SJSA1 (cell line): ENCODE measurements at places on chromosomes 1 and 21.

DNA sequence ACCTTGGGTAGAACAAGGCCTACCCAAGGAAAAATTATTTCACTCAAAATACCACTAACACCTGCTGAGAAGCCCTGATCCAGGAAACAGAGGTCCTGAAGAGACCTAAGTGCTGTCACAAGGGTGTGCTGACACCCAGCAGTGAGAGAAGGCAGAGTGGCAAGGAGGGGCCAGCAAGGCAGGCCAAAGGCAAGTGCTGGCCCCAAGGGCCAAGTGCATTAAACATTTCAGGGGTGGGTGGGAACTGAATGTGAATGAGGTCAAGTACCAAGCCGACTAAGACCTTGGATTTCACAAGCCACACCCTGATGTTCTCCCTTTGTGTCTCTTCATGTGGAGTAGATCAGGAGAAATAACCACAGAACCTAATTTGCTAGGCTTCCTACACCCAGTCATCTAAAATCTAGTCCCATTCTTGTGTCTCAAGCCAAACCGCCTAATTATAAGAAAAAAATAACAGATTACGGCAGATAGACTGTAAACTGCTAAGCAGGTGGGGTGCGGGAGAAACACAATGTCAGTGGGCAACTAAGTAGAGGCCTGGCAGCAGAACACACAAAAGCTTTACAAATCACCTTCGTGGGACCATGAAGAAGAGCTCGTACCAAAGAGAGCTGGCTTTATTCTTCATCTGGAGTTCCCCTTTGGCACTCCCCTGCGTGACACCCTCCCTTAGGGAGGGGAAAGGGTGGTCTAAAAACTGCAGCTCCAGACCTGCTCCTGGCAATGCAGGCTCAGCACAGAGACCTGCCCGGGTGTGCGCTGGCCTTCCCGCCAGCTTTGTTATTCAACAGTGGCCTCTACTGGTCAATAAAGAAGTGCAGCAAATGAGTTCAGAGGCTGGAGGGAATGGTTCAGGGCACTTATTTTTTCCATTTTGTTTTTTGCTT, 8.7 kb downstream of the UBE2G2 start:
- DNase-seq = no peak

DNA sequence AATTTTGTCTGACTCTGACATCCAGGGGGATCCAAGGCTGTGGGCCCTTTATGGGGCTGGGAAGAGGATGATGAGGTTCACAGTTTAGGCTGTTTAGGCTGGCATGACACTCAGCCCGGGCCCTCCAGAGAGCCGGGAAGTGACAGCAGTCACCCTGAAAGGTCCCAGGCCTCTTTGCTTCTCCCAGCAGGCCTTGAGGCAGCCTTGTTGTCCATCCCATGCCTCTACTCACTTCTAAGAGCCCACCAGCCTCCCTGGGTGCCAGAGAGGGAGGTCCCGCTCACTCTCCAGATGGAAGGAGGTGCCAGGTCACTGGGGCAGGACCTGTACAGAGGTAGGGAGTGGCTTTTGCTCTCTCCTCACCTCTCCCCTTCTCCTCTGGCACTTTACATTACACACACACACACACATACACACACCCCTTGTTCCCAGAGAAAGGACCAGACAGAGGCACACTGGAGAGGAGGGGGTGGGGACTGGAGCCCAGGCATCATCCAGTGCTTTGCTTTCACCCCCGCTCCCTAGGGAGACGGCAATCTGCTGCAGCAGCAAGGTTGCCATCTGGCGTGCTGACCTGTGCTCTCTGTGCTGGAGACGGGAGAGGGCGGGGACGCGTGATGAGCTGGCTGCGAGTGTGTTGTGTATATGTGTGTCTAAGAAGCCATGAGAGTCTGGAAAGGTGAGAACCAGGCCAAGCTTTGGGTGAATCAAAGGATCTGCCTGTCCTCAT, 4.6 kb downstream of the KLHDC8A start:
- DNase-seq = no peak

DNA sequence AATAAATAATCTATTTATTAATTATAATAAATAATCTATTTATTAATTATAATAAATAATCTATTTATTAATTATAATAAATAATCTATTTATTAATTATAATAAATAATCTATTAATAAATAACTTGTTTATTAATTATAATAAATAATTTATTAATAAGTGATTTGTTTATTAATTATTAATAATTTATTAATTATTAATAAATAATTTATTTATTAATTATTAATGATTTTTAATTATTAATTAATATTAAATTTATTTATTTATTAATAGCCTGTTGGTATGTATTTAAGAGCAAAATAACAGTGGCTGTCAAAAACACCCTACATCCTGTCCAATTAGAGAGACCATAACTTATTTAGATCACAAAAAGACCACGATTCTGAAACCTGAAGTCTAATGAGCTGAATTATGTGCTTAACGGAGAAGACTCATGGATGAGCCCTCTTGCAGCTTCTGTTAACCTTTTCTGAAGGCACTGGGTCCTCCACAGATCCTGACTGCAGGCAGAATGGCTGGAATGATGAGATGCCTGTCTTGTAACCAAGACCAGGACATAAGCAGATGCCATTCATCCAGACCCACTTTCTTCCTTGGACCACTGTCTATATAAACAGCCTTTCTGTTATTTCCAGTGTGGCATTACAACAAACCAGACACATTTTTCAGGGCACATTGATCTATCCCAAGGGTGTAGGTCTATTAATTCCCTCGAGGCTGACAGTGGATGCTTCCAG, 134.2 kb downstream of the SETD4 start:
- DNase-seq = no peak

DNA sequence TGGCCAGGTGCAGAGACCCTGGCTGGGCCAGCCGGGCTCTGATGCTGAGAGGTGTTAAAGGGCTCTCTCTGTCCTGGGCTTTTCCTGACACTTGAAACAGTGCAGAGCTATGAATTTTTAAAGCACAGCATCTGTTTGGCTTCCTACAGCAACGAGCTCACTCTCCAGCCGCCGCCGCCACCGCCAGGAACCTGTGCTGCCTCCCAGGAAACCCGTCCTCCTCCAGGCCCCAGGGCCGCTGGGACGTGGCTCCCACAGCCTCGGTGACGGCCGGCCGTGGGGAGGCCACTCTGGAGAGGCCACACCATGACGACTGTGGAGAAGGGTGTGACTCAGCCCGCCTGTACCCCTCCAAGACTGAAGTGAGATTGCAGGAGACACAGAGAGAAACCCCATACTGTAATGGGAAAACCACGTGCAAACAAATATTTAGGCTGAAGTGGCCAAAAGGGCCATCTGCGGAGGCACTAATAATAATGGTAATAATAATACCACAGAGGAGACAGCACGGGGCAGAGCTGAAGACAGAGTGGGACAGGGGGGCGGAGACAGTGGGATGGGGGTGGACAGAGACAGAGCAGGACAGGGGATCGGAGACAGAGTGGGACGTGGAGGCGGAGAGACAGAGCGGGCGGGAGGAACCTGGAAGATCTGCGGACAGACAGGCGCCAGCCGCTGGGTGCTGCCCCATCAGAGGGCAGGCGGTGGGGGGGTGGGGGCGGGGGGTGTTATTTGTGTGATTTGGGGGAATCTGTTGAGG, 139.2 kb downstream of the CASZ1 start:
- DNase-seq = no peak

GRCh38 chr1:220271706-220272046, 577 bp downstream of the RAB3GAP2 start:
- no peak for DNase-seq

GRCh38 chr1:38941527-38942019, at the start of gene RHBDL2:
Gene RHBDL2 (minus strand): TSS chr1:38941830. CDS start chr1:38919212, 22,618 bp downstream.
- DNase-seq = peak; percentile 49

GRCh38 chr1:216598448-216598847, 124.8 kb downstream of the ESRRG start:
- no peak for DNase-seq
